Mucosa of gallbladder (tissue), 1 donor: ENCODE measurements at places on chromosomes 1 and 21. TPM values are rescaled to one million over a fixed set of nuclear protein-coding genes. Genes with fewer than 3 reads are reported as not detected.

Gene ARHGEF16
- 81.4 TPM for total RNA-seq

- DNase-seq: peak; percentile 68
Observed at GRCh38 chr1:53328009-53328461, at the start of gene LRP8. Gene LRP8 (minus strand): TSS chr1:53328070. CDS start chr1:53327912, 158 bp downstream.

- no peak for DNase-seq
Observed at GRCh38 chr1:27144920-27145661, 9.8 kb downstream of the SLC9A1 start.

GRCh38 chr1:92707292-92707691 lies 77.6 kb downstream of the EVI5 start:
- no peak for DNase-seq

Gene PDC
- total RNA-seq: not detected

DNA sequence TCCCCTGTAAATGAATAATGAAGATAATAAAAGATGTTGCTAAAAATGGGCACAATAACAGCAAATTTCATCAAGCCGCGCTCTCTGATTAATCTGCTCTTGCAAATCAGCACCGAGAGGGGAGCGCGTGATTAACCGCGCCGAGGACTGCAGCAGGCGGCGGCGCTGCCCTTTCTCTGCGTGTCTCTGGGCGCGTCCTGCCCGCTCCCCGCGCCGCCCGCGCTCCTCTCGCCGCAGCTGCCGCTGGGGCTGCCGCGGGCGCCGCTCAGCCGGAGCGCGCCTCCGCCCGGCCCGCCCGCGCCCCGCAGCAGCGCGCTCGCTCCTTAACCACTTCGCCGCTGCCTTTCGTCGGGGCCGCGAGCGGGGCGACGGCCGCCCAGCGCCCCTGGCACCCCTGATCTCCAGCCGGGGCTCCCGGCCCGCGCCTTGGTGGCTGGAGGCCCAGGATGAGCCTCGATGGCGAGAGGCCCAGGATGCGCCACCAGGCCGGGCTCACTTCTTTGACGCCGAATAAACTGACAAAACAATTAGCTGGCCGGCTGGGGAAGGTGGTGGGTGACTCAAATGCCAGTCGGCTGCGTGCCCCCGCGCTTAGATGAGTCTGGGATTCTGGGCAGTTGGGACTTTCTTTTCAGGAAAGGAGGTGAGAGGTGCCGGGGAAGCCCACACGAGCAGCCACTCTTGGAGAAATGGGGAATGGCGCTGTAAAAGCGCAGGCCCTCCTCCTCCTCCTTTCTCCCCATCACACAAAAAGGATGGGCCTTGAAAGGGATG lies 221.4 kb upstream of the PKN2 start:
- peak; percentile 12 for DNase-seq
